ENCODE measurements at places on chromosomes 13 and 19. TPM values are rescaled to one million over a fixed set of nuclear protein-coding genes. Genes with fewer than 3 reads are reported as not detected.

DNA sequence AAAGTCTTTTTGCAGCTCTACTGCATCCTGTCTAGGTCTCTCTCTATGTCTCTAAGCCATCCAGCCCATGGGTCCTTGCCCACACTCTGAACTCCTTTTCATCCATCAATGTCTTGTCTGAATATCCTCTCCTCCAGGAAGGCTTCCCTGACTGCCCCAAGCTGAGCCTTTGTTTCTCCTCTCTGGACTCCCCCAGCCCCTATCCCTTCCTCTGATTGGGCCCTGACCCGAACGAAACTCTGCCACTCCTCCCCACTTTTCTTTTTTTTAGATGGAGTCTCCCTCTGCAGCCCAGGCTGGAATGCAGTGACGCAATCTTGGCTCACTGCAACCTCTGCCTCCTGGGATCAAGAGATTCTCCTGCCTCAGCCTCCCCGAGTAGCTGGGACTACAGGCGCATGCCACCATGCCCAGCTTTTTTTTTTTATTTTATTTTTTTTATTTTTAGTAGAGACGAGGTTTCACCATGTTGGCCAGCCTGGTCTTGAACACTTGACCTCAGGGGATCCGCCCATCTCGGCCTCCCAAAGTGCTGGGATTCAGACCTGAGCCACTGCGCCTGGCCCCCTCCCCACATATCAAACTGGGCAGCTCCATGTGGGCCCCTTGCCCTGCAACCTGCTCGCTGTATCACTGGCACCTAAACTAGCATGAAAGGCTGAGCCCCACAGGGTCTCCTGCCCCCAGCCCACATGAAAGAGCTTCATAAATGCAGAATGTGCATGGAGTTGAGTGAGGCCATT, 870 bp upstream of the UNC13A start:
- no peaks in the 10 kb centered on the region for H3K36me3 ChIP-seq
- peaks cover 73% of the 10 kb centered on the region for H3K27me3 ChIP-seq
- H3K27ac ChIP-seq, result no peak overlapping the region
- peak overlapping the region; percentile 16 for H3K4me3 ChIP-seq

Gene ZNF333
- 33.6 TPM for total RNA-seq

- peak overlapping the region; percentile 91 for H3K27ac ChIP-seq
- H3K4me3 ChIP-seq, result no peak overlapping the region
- no peaks in the 10 kb centered on the region for H3K27me3 ChIP-seq
- peaks cover 7% of the 10 kb centered on the region for H3K36me3 ChIP-seq
- DNase-seq, result peak; percentile 30
Observed at GRCh38 chr13:59774491-59774971, 389.2 kb downstream of the DIAPH3 start.

- H3K27me3 ChIP-seq, result no peaks in the 10 kb centered on the region
- peak overlapping the region; percentile 66 for H3K4me3 ChIP-seq
- DNase-seq, result no peak
Observed at GRCh38 chr13:43057653-43058317, 34.4 kb downstream of the DNAJC15 start.

Gene TJP3
- total RNA-seq, result 20.0 TPM

GRCh38 chr13:103403148-103403740, 337.0 kb upstream of the SLC10A2 start:
- DNase-seq, result no peak
- peaks cover 7% of the 10 kb centered on the region for H3K4me1 ChIP-seq

DNA sequence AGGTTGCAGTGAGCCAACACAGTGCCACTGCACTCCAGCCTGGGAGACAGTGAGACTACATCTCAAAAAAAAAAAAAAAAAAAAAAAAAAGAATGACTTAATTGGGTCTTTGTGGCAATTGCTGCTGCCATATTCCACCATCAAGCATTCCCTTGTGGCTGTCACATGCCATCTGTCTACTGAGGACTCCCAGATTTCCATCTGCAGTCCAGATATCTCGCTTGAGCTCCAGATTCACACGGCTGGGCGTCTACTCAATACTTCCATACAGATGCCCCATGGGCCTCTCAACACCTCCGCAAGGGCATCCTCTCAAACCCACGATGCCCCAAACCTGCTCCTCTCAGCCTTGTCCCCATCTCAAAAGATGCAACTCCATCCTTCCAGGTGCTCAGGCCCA, 12.9 kb downstream of the TMEM143 start:
- H3K27ac ChIP-seq, result no peak overlapping the region
- H3K27me3 ChIP-seq, result no peaks in the 10 kb centered on the region
- H3K36me3 ChIP-seq, result no peaks in the 10 kb centered on the region
- H3K4me3 ChIP-seq, result no peak overlapping the region
- DNase-seq, result no peak
